ENCODE measurements at places on chromosomes 11 and 22.

- DNase-seq: no peak
Measured at GRCh38 chr22:50316114-50317065, 8.9 kb upstream of the PLXNB2 start.

GRCh38 chr22:28798810-28799605 lies 1.4 kb downstream of the XBP1 start:
- DNase-seq: no peak

DNA sequence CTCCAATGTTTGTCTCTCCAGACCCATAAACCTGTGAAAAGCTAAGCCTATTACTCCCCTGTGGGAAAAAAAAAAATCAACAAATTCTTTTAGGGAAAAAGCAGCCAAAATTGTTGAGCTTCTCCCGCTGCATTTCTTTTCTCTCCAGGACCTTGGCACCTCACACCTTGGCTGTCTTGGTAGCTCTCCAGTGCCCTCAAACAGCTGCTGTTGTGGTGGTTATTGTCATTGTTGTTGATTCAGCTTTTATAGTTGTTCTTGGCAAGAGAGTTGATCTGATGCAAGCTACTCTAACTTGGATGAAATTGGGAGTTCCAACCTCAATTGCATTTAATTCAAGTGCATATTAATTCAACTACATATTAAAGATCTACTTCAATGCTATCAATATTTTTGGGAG lies 516.9 kb upstream of the LARGE1 start:
- DNase-seq: no peak

DNA sequence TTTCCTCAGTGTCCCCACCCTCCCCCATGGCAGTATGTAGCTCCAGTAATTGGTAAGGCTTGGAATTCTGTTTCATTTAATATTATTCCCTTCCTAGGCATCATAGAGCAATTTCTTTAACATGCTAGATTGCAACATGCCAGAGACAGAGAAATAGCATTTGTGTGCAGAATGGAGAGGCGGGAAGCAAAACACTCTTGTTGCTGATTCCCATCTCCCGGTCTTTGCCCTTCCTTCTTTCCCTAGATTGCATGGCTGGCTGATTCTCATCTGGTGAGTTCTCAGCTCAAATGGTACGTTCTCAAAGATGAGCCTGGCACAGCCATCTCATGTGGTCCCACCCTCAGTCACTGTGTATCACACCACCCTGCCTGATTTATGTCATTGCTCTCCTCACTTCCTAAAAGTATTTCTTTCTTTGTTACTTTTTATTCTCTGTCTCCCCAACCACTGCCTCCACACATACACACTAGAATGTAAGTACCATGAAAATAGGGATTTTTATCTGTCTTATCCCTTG lies 66.9 kb downstream of the ARFGAP2 start:
- DNase-seq: no peak

DNA sequence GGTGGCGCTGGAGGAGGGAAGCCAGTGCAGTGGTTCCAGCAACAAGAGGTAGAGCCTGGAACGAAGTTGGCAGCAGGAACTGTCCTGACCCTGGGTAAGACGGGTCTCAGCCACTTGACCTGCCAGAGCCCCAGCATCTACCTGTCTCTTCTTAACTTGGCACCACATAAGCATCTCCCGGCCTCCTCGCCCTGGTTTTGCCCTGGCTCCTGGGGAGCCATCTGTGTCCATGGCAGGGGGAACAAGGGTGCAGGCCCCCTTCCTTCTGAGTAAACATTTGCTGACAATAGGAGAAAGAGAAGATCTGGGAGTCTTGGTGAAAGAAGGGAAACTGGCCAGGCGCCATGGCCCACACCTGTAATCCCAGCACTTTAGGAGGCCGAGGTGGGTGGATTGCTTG lies 12.8 kb downstream of the P2RY2 start:
- DNase-seq: no peak

- DNase-seq: no peak
Measured at GRCh38 chr11:134554861-134555260, 142.8 kb upstream of the B3GAT1 start.

GRCh38 chr11:65501186-65501471 lies 2.3 kb downstream of the MALAT1 start:
- no peak for DNase-seq
